ENCODE measurements at places on chromosomes 6 and 20.

DNA sequence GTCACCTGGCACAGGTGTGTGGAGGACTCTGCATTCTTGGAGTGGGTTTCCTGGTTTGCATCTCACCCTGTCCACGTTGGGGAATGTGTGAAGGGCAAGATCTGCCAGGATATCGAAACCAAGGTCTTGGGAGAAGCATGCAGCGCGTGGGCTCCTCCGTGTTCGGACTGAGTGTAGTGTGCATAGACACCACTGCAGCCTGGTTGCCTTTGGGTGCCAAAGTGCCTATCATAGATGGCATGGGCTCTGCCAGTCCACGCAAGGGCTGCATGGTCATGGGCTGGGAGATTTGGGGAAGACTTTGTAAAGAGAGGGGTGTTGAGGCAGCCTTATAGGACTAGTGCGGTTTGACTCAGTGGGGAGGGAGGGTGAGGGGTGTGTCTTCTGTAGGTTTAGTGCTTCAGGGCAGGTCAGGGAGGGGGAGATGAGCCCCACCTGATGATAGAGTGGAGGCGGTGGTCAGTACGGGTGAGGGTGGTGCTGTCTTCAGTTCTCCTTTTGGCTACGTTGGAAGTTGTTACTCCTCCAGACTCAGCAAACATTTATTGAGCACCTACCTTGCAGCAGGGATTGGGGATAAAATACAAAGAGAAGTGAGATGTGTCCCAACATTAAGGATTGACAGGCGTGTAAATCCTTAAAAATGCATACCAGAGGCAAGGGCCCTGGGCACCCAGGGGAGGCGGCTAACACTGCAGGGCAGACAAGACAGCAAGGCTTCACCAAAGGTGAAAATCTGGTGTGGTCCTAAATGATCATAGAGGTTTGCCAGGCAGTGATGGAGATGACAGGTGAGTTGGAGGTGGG, 28.3 kb downstream of the DUSP22 start:
- DNase-seq: no peak

DNA sequence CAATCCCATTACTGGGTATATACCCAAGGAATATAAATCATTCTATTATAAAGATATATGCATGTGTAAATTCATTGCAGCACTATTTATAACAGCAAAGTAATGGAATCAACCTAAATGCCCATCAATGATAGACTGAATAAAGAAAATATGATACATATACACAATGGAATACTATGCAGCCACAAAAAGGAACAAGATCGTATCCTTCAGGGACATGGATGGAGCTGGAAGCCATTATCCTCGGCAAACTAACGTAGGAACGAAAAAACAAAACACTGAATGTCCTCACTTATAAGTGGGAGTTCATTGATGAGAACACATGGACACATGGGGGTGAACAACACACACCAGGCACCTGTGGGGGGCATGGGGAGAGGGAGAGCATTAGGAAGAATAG, 156.7 kb downstream of the RNGTT start:
- no peak for DNase-seq

GRCh38 chr6:105501246-105501645, 98.4 kb upstream of the PREP start:
- no peak for DNase-seq

GRCh38 chr6:68339488-68340131, 295.5 kb upstream of the ADGRB3 start:
- DNase-seq: no peak

DNA sequence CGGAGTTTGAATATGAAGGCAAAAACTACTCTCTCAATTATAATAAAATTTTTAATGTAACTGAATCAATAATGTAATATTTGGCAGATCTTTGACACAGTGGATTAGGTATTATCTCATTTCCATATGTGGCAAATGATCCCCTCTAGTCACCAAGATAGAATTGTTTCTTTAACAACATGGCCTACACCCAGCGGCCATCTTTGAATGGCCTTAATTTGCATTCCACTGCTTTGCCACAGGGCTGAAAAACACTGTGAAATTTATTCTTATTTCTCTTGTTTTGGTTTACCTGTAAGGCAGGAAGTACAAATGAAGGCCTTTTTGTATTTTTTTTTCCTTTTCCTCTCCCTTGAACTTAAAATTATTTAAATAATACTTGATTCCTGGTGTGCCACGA, 162.6 kb upstream of the SCGN start:
- DNase-seq: no peak

GRCh38 chr20:47350181-47350550, 6.3 kb downstream of the ZMYND8 start:
- DNase-seq: no peak

GRCh38 chr6:156943166-156943565, 166.0 kb downstream of the ARID1B start:
- no peak for DNase-seq

DNA sequence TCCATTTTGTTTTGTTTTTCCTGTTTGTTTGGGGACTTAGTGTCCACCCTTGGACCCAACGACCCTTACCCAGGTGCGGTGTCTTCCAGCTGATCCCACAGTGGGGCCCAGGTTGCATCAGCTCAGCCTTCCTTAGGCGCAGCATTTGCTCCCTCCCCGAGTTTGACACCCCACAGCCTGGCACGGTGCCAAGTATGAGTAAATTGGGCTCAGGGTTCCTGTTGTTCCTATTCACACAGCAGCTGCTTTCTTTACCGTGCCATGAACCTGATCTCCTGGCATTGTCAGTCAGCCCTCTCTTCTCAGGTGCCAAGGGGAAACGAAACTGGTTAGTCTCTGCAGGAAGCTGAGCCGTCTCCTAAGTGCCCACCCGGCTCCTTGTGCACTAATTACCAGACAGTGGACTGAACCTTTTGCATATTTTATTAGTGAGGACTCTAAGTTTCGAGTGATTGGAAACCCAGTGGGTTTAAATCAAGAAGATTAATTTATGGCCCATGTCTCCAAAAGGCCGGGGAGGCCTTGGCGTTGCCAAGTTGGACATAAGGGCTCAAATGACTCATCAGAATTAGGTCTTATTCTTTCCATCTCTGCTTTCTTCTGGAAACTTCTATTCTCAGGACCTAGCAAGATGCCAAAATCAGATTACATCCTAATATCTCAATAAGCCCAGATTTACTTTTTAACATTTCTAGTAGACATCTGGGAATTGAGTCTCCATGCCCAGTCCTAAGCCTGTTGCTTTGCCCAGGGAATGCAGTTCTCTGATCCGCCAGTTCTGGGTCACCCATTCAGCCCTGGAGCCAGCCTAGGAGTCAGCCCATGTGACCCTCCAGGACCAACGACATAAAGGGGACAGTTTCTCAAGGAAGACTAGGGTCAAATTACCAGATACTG, 68.8 kb downstream of the TSHZ2 start:
- DNase-seq: no peak

DNA sequence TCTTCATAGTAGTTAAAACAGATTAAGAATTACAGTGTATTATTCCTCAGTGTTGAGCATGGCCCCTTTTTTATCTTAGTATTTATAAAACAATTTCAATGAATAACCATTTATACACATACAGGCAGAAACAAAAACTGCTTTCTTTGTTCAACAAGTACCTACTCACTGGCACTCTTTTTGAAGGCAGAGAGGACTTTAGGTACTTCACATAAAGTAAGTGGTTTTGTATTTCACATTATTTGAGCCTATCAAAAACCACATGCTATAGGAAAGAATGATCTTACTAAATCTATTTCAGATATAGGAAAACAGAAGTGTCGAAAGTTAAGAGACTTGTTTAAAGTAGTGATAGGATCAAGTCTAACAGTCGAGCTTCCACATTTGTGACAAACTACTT, 73.8 kb downstream of the PRKN start:
- no peak for DNase-seq

- no peak for DNase-seq
Observed at GRCh38 chr20:9200196-9200595, 131.3 kb downstream of the PLCB4 start.

DNA sequence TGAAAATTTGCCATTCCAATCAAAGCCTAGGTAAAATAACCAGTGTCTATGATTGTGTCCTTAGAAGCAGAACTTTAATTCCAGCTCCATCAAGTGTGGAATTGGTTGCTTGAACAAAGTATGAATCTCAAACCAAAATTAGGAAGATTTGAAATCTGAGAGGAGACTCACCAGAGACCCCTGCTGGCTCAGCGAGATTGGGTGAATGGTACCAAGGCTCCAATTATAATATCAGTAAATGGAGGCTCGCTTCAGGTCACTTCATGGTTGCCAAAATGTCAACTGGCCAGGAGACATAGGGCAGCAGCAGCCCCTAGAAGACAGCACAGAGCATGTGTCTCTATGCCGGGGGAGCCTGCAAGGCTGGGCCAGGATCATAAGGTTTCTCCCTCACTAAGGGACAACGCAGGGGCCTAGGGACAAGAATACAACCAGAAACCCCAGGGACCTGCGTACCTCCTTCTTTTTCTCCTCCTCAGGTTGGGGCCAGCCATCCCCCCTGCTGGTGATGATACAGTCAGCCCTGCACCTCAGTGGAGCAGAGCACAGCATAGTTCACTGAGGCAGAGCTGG, 14.0 kb downstream of the RBL1 start:
- DNase-seq: peak; percentile 22

- DNase-seq: no peak
Observed at GRCh38 chr20:2460752-2461424, 9.7 kb downstream of the SNRPB start.

DNA sequence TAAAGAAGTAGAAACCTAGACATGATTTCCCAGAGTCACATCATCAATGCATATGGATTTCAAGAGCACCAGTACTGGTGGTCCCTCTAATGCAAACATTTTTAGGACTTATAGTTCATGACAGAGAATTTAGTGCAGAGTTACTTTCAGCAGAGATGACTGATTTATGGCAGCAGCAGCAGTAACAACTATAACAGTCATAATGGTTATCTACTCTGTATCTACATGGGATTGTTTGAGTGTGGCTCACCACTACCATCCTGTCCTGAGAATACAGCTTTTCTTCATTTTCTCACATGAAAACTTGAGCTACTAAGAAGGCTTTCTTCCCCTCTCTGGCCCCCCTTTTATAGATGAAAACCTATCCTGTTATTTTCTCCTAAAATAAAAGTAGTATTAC, 128.5 kb upstream of the ENPP5 start:
- no peak for DNase-seq

DNA sequence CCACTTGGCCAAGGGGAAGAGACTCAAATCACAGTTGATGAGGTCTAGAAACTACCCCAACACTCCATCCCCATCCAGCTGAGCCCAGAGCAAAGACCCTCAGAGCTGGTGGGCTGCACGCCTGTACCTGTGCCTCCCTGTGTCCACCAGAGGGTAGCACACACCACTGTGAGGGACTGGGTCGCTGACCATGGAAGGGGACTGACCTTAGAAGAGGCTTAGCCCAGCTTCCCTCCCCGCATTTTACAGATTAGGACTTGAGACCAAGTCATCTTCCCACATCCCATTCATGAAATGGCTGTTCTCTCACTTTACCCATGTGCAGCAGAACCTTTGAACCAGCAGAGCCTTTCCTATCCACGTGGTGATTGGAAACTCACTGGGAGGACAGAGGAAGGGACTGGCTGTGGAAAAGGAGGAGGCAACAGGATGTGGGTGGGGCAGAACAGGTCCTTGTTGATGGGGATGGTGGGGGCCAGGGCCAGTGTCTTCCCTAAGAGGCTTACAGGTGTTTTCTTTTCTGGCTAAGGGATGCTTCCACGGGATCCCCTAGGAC, 44.3 kb downstream of the CPXM1 start:
- peak; percentile 75 for DNase-seq

GRCh38 chr6:41371992-41372831, 36.8 kb downstream of the NCR2 start:
- DNase-seq: peak; percentile 61

DNA sequence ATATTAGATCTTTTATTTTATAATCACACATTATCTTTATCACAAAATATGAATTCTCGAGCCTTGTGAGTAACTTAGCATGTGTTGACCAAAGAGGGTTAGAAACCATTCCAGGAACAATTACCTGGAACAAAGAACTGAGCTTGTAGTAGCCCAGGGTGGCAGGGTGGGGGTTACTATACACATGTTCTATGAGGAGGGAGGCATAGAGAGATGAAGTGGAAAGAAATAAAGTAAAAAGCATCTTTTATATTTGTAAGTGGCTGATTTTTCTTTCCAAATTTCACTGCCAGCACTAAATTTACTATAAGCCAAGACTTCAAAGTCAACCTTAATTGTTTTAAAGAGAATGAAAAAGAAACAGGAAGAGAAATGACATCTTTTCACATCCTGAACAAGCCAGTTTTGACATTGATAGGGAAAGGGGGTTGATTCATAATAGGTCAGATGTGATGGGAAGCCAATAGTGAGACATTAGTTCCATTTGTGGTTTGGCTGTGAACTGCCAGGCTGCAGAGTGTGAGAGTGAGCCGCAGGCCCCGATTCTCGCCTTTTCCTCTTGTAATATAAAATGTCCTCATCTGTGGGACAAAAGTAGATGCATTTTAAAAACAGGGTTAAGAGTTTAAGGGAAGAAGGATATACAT, 52.7 kb upstream of the MYB start:
- DNase-seq: no peak

- DNase-seq: no peak
Observed at GRCh38 chr6:37313723-37314486, 39.9 kb upstream of the RNF8 start.

GRCh38 chr6:46325561-46326530, 155.1 kb upstream of the ENPP5 start:
- peak; percentile 33 for DNase-seq

- DNase-seq: peak; percentile 52
Observed at GRCh38 chr6:79949233-79949632, 1.9 kb upstream of the ELOVL4 start.

DNA sequence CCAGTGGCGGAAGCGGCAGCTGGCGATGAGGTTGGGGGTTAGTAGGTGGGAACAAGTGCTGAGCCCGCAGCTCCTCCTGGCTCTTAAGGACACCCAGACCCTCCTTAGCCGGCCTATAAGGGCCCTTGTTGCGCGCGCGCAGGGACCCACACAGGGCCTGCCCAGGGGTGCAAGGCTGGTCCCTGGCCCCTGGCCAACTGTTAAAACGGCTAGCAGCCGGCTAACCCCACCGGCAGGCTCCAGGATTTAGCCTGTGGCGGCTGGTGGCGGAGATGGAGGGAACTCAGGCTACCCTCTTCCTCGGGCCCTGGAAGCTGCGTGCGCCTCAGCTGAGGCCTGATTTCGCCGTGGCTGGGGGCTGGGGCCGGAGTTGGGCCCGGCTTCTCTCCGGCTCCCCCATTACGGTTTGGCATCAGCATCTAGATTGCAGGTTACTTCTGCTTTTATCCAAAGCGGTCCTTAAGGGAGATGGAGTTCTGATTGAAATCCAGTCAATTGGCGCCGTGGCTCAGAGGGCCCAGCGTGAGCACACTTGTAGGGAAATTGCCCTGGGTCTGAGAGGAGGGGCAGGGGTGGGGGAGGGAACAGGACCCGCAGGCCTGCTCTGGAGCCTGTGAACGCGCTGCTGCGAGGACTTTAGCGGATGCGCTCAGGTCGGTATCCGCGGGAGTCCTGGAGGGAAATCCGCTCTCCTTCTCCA, 36.9 kb upstream of the CCDC167 start:
- peak; percentile 65 for DNase-seq

DNA sequence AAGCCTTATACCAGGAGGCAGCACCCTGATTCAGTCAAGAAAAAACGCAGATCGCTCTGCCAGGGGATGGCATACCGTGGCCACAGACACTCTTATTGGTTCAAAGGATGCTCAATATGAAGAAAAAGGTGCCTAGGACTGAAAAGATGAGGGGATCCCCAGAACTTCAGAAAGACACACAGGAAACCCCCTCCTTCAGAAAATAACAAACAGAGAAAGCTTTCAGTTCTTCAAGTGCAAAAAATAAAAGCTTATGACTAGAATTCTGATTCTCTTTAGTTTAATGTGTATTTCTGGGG, 17.7 kb upstream of the MYB start:
- no peak for DNase-seq
